ENCODE measurements at places on chromosomes 2 and 18.

DNA sequence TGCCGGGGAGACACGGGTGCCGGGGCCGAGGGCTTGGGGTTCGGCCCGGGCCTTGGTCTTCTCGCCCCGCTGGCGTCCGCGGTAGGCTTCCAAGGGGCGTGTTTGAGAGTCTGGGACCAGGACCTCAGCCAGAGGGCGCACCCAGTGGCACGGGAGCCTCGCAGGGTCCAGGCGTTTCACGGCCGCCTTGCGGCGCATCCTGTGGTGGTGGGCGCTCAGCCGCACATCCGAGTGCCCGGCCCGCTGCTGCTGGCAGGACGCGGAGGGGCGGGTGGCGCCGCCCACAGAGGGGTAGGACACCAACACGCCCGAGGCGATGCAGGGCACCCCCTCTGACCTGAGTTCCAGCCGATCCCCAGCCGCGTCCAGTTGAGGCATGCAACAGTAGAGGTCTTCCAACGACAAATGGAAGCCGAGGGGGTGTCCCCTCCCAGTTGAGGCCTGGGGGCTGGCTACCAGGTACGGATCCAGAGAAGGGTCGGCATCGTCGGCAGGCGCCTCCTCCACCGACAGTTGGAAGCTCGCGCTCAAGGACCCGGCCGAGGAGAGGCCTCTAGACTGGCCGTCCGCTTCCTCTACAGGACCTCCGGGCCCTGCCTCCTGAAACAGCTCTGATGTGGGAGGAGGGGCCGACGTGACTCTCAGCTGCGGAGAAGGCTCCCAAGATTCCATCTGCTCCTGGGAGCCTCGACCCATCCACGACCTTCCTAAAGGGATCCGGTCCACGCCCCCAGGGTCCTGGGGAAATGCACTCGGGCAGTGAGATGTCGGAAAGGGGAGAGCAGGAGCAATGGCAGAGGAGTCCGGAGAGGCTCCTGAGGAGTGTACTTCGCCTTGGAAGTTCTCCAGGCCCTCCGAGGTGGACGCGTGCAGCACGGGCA, 6.3 kb downstream of the C2orf81 start:
- DNase-seq = no peak

DNA sequence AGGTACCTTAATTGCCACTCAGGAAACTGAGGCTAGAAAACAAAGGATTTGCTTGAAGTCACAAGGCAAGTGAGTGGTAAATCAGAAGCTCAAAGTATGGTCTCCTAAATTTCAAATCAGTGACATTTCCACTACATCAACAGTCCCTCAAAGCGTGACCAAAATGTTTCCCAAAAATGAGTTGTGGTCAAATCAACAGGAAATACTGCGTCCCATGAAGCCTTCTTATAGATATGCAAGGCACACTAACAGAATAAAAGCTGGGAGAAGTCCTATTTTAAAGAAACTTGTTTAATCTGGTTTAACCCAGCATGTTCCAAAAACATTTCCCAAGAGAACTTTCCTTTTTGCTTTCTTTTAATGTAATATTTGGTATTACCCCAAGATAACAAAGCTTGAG, 249.4 kb downstream of the EXOC6B start:
- DNase-seq = no peak

DNA sequence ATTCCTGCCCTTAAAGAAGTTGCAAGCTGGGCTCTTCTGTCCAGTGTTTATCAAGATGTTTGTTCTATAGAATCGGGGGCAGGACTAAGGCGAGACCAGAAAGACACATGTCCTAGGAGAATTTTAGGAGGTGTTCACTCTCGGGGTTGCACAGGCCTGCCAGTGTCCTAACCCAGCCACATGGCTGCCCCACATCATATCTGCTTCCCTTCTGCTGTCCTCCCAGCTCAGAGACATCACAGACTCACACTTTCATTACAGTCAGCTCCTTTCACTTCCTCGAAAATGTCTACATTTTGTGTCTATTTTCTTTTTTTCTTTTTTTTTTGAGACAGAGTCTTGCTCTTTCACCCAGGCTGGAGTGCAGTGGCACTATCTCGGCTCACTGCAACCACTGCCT, 10.7 kb upstream of the MRO start:
- no peak for DNase-seq

DNA sequence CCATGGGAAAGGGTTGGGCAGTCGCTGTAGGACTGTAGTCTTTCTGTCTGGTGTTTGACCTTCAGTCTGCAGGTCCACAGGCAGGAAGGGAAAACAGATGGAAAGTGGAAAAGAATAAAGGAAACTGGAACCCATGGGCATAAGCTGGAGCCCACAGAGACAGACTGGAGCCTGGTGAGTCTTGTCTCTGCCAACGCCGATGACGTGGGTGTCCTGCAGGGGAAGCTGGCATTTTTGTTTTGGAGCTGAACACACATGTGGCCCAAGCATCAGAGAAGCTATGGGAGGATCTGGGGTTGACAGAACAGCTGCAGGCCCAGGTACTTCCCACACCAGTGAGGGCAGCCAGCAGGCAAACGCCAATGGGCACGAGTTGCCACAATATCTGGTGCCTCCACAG, 28.2 kb upstream of the SOCS6 start:
- DNase-seq = no peak

DNA sequence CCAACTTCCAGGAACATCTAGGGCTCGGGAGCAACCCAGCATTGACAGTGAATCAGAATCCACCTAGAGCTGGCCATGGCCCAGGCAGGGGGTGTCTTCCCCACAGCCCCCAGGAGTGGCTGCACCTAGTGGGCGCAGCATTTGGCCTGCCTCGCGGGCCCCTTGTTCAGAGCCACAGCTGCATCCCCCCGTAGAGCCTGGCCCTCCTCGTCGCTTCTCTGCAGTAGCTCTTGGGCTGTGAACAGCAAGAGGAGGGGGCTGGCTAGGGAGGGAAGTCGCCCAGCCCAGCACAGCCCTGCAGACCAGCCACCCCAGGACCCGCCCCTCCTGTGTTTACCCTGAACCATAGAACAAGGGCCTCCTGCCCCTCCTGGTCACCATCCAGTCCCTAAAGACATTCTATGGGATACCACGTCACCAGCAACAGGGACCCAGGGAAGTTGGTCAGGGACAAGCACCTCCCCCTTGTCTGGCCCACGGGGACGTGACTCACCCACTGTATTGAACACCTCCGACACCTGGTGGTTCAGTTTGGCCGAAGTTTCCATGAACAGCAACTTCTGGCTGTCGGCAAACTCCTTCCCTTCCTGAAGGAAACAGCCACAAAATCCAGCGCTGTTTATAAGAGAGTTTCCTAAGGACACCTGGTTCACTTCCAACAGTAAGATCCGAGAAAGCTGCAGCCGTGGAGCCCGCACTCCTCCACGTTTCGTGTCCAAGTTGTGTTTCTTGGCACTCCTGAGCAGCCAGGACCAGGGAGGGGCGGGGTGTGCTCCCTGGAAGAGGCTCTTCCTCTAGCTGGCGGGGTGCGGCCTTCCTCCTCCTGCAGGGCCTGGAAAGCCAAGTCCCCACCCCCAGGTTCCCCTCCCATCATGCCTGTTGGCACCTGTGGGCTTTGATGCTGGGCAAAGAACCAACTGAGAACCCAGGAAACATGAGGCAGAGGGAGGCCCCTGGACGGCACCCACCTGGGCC, 8.8 kb downstream of the PRLH start:
- DNase-seq = no peak

- DNase-seq = no peak
Measured at GRCh38 chr2:181563101-181563692, 93.7 kb downstream of the CERKL start.

- DNase-seq = no peak
Measured at GRCh38 chr2:2688254-2688653, 357.2 kb upstream of the MYT1L start.

DNA sequence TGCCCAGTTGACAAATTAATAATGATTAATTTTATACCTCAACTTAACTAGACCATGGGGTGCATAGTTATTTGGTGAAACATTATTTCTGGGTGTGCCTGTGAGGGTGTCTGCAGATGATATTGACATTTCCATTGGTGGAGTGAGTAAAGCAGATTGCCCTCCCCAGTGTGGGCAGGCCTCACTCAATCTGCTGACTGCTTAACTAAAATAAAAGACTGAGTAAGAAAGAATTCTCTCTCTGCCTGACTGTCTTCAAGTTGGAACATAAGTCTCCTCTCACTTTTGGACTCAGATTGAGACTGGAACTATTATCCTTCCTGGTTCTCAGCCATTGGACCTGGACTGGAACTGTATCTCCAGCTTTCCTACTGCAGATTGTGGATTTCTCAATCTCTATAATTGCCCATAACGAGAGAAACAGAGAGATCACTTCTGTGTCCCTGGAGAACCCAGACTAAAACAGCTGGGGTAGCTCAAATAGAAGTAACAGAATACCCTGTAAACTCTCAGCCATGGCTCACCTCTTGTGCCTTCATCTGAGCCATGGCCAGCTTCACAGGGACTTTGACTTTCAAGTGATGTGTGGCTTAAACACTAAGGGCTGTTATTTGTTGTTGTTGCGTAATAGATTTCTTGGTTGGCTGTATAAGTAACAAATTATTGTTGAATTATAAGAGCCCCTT, 575.3 kb upstream of the RAB6C start:
- no peak for DNase-seq

GRCh38 chr2:45177870-45178269, 168.6 kb upstream of the SIX2 start:
- no peak for DNase-seq

- DNase-seq = no peak
Measured at GRCh38 chr2:37448342-37449120, 104.1 kb downstream of the QPCT start.

GRCh38 chr2:199984159-199984558, 28.8 kb downstream of the MAIP1 start:
- DNase-seq = no peak

DNA sequence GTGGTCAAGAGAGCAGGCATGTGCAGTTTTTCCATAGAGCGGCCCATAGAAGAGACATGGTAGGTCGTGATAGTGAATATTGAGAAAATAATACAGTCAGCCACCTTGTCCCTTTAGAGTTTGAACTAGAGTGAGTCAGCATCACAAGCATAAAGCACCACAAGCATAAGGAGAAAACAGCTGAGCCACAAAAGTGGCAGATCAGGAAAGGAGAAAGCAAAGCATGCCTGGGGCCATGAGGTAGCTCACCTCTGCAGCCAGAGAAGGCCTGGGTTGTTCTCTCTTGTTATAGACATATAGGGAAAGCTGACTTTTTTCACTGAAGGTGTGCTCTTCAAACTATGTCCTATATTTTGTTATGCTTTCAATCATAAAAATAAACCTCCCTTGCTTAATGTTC, 879.0 kb downstream of the DSC3 start:
- no peak for DNase-seq

DNA sequence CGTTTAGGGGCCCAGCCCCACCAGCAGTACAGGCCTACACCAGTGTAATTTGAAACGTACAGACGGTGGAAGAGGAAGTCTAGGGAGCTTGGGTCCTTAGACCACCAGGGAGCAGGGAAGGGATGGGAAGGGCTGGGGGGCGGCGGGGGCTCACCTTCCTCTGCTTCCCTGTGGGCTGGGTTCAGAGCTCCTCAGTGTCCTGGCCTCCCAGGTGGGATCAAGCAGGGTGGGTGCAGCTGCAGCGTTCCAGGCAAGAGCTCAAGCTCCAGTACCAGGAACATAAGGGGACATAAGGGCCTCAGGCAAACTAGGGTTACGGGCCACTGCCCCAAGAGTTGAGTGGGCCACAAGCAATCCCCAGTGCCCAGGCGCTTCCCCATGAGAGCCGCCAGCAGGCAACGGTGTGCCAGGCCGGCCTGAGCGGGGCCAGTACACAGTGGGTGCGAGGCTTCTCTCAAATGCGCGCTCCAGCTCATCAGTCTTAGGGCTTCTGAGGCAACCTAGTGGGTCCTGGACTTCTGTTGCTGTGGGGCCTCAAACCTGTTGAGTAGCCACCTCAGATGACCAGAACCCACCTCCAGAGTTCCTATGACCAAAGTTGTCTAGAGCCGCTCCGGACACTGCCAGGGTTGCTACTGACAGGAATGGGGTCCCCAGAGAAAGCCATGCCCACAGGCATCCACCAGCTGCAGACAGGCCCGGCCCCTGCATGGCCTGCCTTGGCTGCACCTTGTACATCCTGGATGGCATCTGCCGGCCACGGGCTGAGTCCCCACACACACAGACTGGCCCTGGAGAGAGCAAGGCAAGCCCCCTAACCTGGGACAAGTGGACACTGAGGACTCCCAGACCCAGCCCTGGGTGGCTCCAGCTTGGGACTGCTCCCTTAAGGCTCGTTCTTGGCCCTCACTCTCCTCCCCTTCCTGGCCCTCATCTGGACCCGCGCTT, 5.2 kb downstream of the ANKRD23 start:
- DNase-seq = no peak

DNA sequence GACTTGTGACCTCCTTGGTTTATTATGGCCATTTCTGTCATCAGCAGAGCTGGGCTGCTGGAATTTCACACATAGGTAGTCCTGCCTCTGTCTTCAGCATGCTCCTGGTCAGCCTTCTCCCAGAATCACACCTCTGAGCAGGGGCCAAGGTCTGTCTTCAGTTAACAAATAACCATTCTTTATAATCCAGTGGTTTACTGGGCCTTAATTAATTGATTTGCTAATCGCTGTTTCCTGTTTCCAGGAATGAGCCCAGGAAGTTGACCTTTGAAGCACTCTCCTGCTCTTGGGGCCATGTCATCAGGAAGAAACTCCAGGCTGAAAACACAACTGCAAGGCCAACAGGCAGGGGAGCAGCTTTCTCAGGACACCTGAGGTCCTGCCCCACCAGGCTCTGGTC, 278.5 kb downstream of the SRBD1 start:
- no peak for DNase-seq

GRCh38 chr2:18924386-18924785, 335.0 kb upstream of the NT5C1B start:
- no peak for DNase-seq

DNA sequence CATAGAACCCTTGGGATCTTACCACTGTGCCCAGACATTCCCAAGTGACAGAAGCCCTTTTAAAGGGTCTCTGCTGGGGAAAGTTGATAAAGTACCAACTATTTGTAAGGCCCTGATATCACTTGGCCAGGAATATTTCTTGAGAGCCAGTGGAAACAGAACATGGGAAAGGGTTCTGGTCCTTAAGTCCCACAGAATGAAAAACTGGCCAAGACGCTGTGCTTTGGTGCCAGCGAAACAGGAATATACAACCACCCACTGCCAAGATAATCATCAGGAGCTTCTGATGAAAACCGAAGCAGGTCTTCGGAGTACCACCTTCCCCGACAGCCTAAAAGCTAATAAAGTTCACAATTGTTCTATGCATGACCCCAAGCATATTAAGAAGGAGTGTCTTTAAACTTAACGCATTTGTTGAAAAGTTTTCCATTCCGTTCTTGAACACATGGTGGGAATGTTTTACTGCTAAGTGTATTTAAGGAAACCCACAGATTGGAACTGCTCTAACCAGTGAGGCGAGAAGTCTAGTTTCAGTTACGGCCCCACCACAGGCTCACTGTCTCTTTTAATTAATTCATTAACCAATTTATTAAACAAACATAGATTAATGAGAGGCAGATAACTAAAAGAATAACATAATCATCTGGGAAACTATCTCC, 152.6 kb downstream of the ANKRD44 start:
- no peak for DNase-seq

GRCh38 chr2:219861307-219861706, 233.9 kb downstream of the SLC4A3 start:
- DNase-seq = no peak

GRCh38 chr2:73938718-73939352, 12.2 kb downstream of the DGUOK start:
- DNase-seq = no peak
